ENCODE measurements at places on chromosomes 3 and 15.
A peak's percentile ranks its signal among the peaks of the same experiment; 100 is the strongest.

GRCh38 chr3:196991581-196992460 lies 23.2 kb upstream of the PIGZ start:
- no peak for DNase-seq

- DNase-seq = no peak
Observed at GRCh38 chr3:27596334-27596841, 112.2 kb upstream of the SLC4A7 start.

DNA sequence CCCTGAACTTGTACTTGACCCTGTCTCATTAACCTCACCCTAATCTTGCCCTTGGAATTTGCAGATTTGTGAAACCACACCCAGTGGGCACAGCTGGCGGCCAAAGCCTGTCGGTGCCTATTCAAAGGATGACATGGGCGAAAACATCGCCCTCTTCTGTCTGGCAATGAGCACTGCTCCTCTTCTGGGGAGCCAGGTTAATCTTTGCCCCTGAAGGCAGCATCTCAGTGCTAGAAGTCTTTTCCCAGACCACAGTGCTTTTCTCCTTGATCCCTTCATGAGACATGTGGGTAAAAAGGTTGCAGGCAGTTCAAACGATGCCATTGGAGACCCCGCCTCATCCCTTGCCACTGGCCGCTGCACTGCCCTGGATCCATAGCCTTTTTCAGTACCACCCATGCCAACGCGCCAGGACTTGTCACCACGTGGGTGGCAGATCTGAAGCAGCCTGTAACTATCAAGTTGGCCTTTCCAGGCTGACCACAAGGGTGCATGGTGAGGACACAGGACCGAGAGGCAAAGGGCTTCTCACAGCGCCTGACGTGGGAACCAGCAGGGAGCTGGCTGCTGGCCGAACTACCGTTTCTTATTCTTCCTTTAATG lies 6.5 kb upstream of the DNASE1L3 start:
- DNase-seq = peak; percentile 56

DNA sequence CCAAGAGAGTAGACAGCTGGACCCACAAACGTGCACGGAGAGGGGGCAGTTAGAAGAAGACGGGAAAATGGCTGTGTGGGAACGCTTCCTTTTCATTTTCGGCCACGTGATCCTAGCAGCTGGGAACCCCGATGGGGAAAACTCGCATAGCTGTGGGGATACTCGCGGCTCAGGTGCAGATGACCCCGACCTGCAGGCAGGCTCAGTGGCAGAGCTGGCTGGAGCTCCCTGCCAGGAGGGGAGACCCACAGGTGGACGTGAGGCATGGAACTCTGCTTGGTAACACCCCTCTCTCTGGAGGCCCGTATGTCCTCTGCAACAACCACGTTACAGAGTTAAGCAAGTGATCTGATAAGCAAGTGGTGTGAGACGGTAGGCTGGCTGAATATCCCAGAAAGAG lies 84.6 kb upstream of the SNRPA1 start:
- no peak for DNase-seq

DNA sequence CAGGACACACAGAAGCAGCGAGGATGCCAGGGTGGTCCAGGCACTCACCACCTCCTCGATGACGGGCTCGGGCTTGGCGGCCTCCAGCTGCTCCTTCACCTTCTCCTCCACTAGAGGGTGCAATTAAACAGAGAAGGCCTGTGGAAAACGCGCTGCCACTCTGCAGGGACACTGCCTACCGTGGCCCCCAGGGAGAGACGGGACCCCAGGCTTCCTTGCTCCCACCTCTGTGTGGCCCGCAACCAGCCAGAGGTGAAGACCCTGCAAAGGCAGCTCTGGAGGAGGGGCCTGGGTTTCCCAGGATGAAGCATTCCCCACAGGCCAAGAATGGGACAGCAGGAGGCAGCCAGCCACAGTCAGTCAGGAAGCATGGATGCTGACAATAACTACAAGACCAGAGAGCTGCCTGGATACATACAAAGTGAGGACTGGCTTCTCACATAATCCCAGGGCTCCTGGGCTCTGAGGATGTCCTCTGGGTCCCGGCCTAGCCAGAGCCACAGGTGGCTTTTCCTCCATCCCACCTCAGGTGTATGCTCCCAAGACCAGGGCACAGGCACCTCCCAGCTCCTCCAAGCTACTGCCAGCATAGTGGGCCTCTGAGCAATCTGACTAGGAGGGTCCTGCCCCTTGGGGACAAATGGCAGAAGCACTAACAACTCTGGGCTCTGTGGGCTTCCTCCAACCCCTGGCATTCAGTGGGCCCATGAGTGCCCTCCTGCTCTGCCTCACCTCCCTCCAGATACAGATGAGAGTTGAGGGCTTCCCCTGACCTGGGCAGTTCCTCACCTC lies 46.2 kb downstream of the PTH1R start:
- peak; percentile 76 for DNase-seq

DNA sequence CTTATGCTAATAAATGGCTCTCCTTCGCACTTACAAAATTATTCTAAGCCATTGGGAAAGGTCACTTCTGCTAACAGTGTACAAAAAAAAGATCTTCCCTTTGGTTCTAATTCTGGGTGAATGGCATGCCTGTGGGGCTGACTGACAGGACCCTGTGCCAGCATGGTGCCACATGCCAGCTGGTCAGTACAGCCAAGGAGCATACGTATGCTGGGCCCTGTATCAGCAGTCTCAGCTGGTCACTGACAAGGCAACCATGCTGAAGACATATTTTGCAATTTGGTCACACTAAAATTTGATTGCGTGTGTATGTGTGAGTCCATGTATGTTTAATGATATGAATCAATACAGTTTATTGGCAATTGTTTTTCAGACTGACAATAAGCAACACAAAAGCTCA lies 246.1 kb downstream of the TBL1XR1 start:
- DNase-seq = no peak

DNA sequence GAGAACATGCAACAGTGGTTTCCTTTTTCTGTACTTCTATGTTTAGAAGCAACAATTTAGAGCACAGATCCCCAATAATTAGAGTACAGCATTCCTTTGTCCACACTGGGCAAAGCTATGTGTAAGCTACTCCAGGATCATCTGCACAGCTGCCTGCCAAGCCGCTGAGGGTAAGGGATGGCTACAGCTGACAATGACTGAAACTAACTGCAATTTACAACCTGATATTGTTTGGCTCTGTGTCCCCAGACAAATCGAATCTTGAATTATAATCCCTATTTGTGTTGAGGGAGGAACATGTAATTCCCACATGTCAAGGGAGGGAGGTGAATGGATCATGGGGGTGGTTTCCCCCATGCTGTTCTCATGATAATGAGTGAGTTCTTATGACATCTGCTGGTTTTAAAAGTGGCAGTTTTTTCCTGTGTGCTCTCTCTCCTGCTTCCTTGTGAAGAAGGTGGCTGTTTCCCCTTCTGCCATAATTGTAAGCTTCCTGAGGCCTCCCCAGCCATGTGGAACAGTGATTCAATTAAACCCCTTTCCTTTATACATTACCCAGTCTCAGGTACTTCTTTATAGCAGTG lies 54.8 kb upstream of the TNFSF10 start:
- no peak for DNase-seq

DNA sequence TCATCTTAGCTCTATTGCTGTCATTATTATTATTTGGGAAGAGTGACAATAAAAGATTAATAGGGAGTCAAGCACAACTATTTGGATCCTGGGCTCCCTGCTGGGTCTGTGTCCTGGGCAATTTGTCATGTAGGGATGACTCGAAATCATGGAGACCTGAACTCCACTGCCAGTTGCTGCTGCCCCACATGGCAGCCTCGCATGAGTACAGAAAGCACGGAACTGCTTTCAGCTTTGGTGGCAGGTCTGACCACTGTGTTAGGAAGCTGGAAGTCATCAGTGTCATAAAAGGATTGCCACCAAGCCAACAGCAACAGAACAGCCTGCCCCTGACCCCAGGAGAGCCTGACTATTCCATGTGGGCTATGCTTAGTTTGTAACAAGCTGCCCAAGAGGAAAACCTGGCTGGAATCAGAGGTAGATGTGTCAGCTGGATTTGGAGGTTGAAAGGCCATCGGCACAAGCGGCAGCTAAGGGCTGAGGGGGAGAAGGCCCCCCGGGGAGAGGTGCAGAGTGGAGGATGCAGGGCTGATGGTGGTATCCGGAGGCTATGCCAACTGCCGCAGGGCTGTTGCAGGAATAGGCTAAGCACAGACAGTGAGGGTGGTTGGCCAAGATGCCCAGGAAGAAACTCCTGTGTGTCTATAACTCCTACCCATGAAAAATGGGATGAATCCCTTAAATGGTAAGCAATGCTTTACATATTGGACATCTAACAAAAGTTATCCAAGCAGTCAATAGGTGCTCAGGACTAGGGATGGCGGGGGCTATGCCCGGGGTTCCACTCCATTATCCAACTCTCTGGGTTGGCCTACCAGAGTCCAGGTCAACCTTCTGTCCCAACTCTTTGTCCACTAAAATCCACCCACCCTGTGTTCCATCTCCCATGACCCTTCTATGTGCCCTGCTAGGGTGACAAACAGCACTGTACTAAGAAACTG lies 291.6 kb downstream of the ADAMTS17 start:
- DNase-seq = no peak

- DNase-seq = no peak
Observed at GRCh38 chr3:134927599-134927998, 132.5 kb downstream of the EPHB1 start.

DNA sequence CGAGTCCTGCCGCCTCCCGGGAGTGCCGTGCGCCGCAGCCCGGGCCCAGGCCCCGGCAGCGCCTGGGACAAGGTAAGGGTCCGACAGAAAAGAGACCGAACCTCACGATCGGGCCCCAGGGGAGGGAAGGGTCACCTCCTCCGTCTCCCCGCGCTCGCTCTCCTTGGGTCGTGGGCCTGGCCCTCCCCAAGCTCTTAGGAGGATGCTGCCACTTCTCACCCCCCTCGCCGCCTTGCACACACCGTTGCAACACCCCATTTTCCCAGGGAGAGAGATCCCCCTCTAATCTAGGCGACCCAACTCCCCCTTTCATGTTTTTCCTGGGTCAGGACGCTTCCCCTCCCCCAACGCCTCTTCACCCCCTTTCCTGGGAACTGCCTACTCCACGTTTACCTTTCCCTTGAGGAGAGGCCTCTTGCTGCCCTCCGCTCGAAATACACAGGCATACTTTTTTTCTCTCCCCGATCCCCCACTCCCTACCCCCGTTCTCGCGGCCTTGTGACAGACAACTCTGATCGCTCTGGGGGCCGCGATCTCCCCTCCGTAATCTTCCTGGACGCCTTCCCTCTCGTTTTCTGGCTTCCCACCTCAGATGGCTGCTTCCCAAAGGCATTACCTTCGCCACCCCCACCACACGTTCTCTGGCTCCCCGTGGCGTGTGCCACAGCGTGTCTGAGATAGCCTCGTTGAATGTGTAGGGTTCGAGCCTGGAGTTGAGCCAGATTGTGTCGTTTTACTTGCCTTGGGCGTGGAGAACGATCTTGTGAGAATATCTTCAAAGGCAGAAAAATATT lies 688 bp downstream of the SETD5 start:
- DNase-seq = peak; percentile 24

DNA sequence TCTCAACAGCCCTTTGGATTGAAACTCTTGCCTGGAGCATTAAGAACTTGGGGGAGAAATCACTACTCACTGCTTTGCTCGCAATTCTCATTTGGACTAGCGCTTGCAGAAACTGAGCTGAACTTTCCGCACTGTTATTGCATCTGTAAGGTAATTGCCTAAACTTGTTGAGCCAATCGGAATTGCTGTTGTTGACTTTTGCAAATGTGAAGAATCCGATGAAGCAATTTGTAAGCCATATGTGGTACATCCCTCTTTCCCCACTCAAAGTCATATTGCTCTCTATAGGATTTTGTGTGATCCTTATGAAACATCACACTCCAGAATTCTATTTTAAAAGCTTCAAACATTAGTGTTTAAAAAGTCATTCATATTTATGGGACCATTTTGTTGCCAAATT lies 191.7 kb upstream of the GBE1 start:
- DNase-seq = no peak

GRCh38 chr3:138460536-138461205 lies 26.3 kb downstream of the ESYT3 start:
- DNase-seq = no peak

DNA sequence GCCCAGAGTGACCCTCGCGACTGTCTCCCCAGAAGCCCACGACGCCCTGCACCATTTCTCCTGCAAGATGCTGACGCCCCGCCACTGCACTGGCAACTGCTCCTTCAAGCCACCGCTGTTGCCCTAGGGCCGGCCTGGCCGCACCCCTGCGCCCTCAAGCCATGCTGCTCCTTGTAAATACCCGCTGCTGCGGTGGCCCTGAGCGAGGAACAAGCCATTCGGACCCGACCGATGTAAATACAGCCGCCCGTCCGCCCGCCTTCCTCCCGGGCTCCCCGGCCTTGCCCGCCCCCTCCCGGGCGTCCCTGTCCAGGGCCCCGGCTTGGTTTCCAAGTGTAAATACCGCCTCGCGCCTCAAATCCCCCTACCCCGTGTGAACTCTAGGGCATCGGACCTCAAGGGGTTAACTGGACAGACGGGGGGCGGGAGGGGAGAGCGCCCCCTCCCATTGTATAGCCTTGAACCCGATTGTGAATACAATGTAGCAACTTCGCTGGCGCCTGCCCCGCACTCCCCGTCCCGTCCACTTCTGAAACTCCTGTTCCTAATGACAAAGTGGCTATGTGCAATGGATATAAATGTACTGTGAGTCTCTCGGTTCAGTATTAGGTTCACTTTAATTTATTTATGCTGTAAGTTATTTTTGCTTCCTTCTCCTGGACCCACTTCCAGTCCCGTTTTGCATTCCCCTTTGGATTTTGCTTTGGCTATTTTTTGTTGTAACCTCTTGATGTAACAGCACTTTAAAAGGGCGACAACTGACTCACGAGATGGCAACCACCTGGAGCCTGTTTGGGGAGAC lies 5.9 kb downstream of the RNU6-1 start:
- DNase-seq = peak; percentile 76

- no peak for DNase-seq
Observed at GRCh38 chr3:177431525-177432176, 234.4 kb upstream of the TBL1XR1 start.

GRCh38 chr3:190552969-190553759 lies 39.3 kb downstream of the IL1RAP start:
- no peak for DNase-seq

GRCh38 chr3:156760333-156760732 lies 65.8 kb upstream of the LEKR1 start:
- peak; percentile 21 for DNase-seq

DNA sequence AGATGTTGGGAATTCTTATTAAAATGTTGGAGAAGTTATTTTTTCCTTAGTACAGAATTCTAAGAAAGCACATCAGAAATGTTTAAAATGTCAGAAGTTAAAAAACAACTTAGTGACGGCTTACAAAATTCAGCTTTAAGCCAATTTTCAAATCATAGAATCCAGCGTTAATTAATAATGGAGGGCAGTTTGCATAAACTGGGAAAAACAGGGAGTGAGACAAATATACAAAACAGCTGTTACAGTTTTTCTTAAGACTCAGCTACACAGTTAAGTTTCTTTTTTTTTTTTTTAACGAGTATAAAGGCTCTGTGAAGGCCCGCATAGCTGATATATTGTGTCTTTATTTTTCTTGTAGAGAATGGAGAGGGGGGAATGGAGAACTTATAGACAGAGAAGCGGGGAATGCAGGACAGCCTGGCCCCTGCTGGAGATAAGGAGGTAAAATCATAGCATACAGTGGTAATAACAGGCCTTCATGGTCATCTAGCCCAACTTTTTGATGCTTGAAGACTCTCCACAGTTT lies 164.4 kb downstream of the BBX start:
- DNase-seq = no peak

GRCh38 chr3:60363817-60364216 lies 887.4 kb downstream of the FHIT start:
- DNase-seq = peak; percentile 5

Measured in GM10248 (cell line).